Mucosa of gallbladder (tissue), 1 donor: ENCODE measurements at places on chromosomes 13 and 19. TPM values are rescaled to one million over a fixed set of nuclear protein-coding genes. Genes with fewer than 3 reads are reported as not detected.

Gene KLK12
- 0.78 TPM for total RNA-seq

Gene ERVK3-1
- 32.2 TPM for total RNA-seq

Gene POSTN
- total RNA-seq, result 22.4 TPM

Gene OR7C1
- 0.14 TPM for total RNA-seq

Gene ODAD3
- 1.4 TPM for total RNA-seq

Gene GAPDHS
- total RNA-seq, result not detected

Gene IRGQ
- total RNA-seq, result 35.7 TPM

Gene GJB2
- total RNA-seq, result 31.0 TPM

Gene ZGLP1
- 7.3 TPM for total RNA-seq

Gene SERP2
- total RNA-seq, result 3.7 TPM

Gene OXGR1
- total RNA-seq, result not detected

Gene PLIN5
- 13.6 TPM for total RNA-seq

Gene SERTM1
- not detected for total RNA-seq

Gene CEBPA
- 22.2 TPM for total RNA-seq

DNA sequence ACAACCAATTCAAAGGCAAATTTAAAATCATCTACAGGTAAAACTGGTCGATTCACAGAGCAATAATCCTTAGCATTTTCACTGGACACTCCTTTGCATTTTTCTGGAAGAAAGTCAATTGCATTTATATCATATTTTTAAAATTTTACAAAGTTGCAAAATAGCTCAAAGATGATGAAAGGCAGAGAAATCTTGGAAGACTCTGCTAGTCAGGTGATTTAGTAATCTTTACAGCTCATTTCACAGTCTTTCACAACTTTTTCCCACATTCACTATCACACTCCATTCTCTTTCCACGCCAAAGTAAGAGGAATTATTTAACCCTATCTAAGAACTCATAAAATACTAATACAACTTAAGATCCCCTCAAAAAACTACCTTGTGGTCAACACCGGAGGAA lies 1063.8 kb downstream of the EFNB2 start:
- no peak for DNase-seq

DNA sequence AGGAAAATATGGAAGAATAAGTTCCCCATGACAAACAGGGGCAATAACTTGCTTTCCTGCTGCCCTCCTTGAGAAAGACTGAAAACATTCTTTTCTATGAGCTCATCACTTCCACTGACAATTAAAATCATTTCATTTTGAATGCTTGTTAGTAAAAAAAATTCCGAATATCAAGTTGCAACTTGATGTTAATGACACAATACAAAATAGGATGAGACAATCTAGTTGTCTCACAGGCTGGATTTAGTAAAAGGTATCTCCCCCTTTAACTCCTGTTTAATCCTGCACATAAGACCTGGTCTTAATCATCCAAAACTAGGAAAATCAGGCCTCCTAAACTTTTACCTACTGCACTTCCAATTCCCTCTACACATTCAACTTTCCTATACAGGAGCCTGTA lies 24.7 kb downstream of the IRS2 start:
- DNase-seq, result no peak

DNA sequence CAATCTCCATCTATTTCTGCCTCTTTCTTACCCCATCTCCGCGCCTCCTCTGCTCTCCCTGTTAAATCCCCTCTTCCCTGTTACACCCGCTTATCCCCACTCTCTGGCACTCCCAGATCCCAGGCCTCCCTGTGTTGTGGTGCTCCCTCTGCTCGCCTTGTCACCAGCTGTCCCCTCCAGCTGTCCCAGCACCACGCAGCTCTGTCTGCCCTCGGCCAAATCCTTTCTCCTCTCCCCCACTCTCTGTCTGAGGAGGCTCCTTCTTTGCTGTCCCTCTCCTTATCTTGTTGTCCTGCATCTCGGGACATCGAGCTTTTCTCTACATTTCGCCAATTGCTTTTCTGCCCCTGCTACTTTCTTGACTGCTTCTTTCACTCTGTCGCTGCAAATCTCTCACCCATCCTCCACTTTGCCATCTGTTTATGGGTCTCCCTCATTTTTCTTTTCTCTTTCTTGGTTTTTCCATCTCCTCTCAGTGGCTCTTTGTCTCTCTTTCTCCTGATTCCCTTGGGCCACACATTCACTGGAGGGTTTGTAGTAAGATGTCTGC lies 941 bp downstream of the ZNF160 start:
- no peak for DNase-seq

GRCh38 chr19:2555422-2556220 lies 79.7 kb downstream of the GADD45B start:
- no peak for DNase-seq

- DNase-seq, result no peak
Measured at GRCh38 chr13:26480246-26480855, 77.1 kb upstream of the WASF3 start.

DNA sequence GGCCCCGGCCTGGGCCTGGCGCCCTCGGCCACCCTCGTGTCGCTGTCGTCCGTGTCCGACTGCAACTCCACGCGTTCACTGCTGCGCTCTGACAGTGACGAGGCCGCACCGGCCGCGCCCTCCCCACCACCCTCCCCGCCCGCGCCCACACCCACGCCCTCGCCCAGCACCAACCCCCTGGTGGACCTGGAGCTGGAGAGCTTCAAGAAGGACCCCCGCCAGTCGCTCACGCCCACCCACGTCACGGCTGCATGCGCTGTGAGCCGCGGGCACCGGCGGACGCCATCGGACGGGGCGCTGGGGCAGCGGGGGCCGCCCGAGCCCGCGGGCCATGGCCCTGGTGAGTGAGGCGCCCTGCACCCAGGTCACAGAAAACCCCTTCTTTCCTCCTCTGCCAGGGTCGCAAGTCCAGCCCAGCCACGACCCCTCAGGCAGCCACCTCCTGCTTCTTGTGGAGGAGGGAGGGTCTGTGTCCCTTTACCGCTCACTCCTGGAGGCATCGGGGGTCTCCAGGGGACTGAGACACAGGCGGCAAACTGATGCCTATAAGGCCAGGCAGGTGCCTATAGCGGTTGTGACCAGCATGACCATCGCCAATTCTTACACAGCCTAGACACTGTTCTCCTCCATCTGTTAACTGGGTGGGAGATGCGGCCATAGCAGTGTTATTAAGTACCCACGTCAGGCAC lies 4.2 kb downstream of the TTC9B start:
- no peak for DNase-seq

- DNase-seq, result no peak
Measured at GRCh38 chr13:98909016-98909415, 68.8 kb downstream of the DOCK9 start.

DNA sequence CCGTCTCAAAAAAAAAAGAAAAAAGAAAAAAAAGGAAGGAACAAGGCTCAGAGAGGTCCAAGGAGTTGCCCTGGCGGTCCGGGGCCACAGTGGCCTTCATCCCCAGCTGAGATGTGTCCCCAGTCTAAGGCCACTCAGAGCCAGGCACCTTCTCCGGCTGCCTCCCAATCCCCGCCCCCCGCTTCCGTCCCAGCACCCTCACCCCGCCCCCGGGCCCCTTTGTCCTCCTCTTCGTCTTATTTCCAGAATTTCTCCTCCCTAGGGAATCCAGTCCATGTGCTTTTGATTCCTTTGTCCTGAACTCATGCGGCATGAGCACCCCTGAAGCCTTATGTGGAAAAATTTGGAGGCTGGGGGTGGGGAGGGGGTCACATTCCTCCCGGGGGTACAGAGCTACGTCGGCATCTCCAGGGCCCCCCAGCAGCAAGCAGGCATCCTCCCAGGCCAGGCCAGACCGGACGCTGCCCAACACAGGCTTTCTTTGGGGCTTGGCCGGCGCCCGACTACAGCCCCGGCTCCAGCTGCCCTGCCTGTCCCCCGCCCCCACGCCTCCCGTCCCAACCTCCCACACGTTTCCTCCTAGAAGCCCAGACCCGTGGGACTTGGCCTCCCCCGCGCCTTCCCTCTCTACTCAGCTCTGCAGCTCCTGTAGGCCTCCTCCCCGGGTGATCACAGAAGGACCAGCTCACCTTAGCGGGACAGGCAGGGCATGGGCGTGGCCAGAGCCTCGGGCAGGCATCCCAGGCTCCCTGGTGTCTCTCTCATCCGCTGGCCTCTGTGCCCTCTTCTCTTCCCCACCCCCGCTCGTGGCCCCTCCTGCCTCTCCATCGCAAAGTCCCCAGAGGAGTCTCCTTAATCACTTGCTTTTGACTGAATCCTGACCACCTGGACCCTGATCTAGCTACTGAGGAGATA lies 17.8 kb upstream of the ADGRE5 start:
- DNase-seq, result no peak

DNA sequence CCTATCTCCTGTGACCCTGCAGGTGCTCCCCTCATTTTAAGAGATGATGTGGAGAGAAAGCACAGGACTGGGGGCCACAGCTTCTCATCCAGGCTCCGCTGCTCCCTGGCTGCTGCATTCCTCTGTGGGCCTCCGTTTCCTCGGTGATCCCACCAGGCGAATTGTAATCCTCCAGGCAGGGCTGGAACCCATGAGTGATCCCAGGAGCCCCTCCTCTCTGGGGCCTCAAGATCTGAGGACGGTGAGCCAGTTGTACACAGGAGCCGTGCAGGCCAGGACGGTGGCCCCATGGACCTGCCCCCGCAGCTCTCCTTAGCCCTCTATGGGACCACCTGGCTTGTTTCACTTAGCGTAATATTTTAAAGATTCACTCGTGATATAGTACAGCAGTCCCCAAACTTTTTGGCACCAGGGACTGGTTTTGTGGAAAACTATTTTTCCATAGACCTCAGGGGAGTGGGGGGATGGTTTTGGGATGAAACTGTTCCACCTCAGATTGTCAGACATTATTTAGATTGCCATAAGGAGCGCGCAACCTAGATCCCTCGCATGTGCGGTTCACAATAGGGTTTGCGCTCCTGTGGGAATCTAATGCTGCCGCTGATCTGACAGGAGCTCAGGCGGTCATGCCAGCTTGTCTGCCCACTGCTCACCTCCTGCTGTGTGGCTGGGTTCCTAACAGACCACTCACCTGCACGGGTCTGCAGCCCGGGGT lies 5.6 kb downstream of the FFAR3 start:
- no peak for DNase-seq

GRCh38 chr13:79405501-79405830 lies 589 bp downstream of the RBM26 start:
- no peak for DNase-seq

DNA sequence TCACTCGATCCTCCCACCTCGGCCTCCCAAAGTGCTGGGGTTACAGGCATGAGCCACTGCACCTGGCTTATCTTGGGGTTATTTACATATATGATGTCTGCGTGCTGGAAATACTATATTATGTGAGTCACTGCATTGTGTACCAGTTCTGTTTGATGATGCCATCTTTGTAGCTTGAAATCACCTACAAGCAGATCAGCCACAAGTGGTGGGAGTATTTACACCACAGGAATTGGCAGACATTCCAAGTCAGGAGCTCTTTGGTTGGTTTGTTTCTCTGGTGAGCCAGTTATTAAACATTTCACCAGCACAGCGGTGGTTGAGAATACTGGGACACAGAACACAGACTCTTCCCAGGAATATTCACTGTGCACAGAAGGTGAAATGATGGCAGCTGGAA lies 4.5 kb upstream of the TIMM44 start:
- no peak for DNase-seq

- DNase-seq, result no peak
Measured at GRCh38 chr13:98796191-98796590, 43.7 kb upstream of the SLC15A1 start.

DNA sequence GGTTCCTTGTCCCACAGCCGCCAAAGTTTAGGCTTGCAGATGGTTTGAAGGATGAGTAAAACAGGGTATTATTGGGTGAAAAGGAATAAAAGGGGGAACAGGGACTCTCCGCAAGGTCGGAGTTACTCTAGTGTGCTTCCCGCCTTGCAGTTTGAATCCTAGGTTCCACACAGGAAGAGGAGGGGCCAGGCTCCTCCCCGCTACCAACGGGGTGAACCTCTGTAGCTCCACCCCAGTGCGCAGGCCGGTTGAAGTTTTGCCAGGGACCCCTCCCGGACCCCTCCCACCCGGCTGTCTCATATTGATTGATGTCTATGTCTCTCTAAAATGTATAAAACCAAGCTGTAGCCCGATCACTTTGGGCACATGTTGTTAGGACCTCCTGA lies 11.6 kb upstream of the GTF2F2 start:
- no peak for DNase-seq

DNA sequence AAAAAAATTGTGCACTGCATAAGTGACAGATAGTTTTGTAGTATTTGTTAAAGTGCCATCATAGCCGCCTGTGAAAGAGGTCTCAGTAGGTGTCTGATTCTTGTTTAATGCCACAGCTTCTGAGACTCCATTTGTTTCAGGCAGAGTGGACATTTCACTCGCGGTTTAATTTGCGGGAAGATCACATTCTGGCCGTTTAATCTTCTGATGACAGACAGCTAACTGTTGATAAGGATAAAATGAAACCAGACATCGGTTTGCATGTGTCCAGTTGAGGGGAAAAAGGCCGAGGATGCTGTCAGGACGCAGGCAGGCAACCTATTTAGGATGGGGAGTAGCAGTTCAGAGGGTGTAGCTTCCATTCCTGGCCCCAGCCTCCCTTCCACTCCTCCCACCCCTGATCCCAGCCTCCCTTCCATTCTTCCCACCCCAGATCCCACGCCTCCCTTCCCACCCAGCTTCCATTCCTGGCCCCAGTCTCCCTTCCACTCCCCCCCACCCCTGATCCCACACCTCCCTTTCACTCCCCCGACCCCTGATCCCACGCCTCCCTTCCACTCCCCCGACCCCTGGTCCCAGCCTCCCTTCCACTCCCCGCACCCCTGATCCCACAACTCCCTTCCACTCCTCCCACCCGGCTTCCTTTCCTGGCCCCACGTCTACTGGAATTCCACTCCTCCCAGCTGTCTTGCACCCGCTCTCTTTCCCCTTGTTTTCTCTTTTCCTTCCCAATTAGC lies 23.8 kb downstream of the ATP11A start:
- no peak for DNase-seq

- DNase-seq, result no peak
Measured at GRCh38 chr13:29008296-29008695, 188.2 kb downstream of the MTUS2 start.

DNA sequence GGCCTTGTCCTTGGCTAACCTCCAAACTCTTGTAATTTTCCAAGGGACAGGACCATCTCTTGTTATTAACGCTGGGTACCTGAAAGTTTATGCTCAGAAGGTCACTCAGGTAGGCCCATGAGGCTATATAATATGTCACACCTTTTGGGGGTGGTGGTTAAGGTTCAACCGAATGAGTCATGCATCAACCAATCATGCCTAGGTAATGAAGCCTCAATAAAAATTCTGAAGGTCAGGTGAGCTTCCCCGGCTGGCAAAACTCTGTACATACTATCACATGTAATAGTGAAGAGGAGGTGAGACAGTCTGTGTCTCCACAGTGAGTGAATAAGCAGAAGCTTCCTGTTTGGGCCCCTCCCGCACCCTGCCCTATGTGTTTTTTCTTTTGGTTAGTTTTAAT lies 424.9 kb downstream of the PCDH17 start:
- no peak for DNase-seq

GRCh38 chr13:27791146-27791900 lies 960 bp upstream of the GSX1 start:
- DNase-seq, result no peak

DNA sequence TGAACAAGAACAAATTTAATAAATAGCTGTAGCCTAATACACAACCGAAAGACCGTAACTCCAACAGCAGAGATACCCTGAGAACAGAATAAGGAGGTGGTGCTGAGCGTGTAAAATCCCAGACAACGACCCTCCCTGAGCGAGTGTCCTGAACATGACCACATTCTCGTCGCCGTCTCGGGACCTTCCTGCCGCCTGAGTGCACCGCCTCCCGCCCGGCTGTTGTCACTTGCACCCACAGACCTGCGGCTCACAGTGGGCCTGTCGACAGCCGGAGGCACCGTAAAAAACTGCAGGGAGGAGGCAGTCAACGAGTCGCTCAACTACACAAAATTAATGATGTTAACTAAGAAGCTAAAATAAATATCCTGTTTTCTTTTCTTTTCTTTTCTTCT lies 35.8 kb upstream of the GRTP1 start:
- DNase-seq, result no peak
